ENCODE measurements at places on chromosomes 16 and 17.

DNA sequence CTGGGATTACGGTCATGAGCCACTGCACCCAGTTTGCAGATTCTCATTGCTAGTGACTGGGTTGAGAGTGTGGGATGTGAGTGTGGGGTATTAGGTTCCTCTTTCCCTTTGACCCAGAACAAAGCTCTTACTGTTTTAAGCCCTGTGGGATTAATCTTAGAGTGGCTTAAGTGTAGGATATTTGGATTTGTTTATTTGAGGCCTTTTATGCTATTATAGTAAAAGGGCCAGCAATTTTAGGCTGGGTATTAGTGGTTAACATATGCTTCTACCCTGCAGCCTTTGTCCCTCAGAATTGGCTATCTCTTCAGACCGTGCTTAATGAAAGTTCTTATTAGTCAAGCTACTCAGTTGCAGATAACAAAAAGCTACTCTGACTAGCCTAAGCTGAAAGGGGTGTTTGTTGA is 3.2 kb downstream of the SGF29 start:
- DNase-seq: no peak

DNA sequence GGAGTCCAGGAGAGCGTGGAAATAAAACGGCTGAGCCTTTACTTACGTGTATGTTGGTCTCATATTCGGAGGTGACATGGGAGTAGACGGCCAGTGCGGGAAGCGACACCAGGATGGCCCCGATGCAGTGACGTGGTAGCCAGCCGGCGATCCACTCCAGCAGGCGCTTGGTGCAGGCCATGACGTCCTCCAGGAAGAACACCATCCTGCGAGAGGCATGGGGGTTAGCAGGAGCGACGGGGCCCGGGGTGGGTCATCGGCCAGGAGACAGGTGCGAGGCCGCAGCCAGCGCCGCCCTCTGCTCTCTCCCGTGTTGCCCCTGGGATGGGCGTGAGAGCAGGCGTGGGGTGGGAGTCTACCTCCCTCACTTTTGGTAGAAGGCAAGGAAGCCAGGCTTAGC is 98.6 kb upstream of the CREBBP start:
- DNase-seq: no peak

DNA sequence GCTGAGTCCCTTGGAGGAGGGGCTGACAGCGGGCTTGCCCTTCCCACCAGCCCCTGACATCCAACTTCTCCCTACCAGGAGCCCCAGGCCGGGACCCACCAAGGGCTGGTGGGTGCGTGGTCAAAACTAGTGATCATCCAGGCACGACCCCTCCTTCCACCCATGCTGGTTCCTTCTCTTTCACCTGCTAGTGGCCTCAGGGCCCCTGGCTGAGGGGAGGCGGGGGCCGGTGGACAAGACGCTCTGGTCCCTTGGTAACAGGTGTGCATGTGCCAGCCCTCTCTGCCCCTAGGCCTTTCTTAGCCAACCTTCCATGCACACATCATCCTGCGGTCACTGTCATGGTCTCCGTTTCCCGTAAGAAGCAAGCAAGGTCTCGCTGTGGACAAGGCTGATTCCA is 8.4 kb downstream of the ZNF213 start:
- DNase-seq: no peak

- DNase-seq: peak; percentile 62
Measured at GRCh38 chr17:37701496-37701898, 43.4 kb downstream of the HNF1B start.

- no peak for DNase-seq
Measured at GRCh38 chr17:2947996-2948550, 115.3 kb downstream of the OR1D5 start.

- DNase-seq: no peak
Measured at GRCh38 chr17:44464037-44464436, 39.2 kb downstream of the GPATCH8 start.

DNA sequence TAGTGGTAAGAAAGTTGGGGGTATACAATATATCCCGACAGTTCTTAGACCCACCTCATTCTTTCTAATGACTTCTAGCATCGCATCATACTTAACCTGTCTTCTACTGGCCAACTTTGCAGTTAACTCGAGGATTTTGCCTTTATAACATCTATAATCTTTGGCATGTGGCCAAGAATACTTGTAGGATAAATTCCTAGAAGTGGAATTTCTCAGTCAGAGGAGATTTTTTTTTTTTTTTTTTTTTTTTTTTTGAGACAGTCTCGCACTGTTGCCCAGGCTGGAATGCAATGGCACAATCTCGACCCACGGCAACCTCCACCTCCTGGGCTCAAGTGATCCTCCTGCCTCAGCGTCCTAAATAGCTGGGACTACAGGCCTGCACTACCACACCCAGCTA is 253.5 kb downstream of the MRTFB start:
- no peak for DNase-seq

GRCh38 chr17:59327981-59328290 is 3.5 kb upstream of the YPEL2 start:
- DNase-seq: no peak

DNA sequence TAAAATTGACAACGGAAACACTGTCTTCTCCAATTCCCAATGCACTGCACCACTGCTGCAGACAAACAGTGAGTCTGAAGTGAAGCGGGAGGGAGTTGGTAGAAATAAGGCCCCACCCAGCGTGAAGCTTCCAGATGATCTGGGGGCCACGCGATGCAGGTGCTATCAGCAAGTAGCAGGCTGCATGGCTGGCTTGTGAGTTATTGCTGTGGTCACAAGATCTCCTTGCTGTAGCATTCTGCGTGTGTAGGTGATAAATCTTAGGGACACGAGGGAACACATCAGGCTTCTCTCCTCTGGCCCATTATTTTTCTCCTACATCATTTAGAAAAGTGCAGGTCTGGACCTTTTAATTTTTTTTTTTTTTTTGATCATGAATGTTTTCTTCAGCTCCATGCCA is 407.6 kb downstream of the TMEM114 start:
- DNase-seq: peak; percentile 75

GRCh38 chr17:81298325-81298990 is 3.4 kb upstream of the SLC38A10 start:
- DNase-seq: no peak

DNA sequence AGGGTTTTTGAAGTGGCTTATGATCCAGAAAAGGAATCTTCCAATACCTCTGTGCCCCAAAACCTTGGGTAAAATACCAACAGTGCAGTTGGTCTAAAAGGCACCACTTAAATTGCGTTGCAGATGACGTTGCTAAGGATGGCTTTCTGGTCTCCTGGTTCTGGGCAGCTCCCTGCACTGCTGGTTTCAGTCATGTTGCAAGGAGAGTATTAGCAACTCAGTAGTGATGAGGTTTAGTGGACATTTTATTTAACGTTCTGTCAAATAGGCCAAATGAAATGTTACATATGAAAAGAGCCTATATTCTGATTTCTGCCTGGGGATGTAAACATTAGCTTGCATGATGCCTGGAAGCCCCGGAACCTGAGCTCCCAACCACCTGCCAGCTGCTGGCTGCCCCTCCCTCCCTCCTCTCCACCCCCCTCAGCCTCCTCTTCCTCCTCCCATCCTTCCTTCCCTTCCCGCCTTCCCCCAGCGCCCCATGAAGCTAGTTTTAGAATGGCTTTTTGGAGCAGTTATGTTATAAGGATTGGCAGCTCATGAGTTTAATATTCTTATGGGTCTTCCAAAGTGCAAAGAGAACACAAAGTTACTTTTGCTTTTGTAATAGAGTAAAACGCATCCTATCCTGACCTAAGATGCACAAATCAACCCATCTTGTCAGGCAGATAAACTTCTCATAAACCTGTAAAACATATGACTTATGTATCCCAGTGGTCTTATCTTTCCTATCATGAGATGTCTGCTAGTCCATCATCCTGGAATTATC is 20.7 kb downstream of the CD7 start:
- no peak for DNase-seq

DNA sequence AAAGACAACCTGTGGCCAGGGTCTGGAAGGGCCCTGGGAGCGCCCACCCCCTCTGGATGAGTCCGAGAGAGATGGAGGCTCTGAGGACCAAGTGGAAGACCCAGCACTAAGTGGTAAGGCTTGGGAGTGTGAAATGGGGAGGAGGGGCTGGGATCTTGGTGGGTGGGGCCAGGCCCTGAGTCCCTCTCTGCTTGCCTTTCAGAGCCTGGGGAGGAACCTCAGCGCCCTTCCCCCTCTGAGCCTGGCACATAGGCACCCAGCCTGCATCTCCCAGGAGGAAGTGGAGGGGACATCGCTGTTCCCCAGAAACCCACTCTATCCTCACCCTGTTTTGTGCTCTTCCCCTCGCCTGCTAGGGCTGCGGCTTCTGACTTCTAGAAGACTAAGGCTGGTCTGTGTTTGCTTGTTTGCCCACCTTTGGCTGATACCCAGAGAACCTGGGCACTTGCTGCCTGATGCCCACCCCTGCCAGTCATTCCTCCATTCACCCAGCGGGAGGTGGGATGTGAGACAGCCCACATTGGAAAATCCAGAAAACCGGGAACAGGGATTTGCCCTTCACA is 1.2 kb upstream of the STARD3 start:
- no peak for DNase-seq

DNA sequence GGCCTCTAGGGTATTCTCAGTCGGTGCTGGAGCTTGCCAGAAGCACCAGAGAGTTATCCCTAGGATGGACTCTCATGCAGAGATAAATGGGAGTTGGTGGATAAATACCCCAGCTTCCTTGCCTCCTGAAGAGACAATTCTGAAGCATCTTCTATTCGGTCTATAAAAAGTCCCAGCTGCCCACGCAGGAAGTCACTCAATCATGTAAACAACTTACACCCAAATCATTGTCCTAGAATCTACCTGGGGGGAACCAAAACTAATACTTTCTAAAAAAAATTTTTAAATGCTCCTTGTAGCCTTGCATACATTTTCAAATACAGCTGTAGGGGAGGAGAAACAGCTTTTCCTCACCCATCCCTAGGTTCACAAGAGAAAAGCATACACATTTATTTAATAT is 66.6 kb upstream of the ELAC2 start:
- DNase-seq: no peak

- no peak for DNase-seq
Measured at GRCh38 chr17:17871913-17872312, 35.1 kb upstream of the SREBF1 start.

- DNase-seq: no peak
Measured at GRCh38 chr17:21198411-21198810, 15.6 kb downstream of the TMEM11 start.

DNA sequence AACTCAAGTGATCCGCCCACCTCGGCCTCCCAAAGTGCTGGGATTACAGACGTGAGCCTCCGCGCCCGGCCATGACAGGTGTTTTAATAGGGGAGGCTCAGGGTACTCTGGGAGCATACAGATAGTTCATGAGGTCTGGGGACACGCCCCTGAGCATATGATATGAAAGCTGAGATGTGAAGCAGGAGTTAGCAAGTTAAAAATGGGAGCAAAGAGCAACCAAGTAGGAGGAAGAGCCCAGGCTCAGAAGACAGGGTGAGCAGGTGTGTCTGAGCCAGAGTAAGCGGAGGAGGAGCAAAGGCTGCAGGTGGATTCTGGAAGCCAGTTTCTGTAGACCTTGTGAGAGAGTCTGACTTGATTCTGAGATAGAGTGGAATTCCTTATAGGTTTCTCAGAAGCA is 103.6 kb downstream of the DNAH9 start:
- no peak for DNase-seq

DNA sequence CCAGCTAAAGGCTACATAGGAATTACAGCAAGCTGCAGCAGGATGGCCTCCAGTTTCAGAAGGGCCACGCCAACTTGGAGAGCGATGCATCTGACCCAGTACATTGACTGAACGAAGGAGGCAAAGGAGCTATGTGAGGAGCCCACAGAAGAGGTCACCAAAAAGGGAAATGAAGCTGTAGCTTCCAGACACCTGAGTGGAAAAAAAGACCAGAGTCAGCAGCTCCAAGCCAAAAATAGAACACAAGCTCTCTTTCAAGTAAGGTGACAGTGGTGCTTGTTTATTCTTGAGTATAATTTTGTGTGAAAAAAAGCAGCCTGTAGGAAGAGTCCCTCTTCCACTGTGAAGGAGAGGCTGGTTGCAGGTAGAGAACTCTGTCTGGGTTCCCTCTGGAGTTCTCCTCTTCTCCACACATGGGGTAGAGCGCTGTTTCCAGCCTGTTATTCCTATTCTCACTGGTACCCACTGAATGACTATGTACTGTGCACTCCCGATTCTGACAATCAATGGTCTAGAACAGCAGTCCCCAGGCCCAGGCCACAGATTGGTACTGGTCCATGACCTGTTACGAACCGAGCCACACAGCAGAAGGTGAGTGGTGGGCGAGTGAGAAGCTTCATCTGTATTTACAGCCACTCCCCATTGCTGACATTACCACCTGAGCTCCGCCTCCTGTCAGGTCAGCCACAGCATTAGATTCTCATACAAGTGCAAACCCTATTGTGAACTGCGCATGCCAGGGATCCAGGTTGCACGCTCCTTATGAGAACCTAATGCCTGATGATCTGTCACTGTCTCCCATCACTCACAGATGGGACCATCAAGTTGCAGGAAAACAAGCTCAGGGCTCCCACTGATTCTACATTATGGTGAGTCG is 15.1 kb downstream of the CCL4 start:
- DNase-seq: no peak

DNA sequence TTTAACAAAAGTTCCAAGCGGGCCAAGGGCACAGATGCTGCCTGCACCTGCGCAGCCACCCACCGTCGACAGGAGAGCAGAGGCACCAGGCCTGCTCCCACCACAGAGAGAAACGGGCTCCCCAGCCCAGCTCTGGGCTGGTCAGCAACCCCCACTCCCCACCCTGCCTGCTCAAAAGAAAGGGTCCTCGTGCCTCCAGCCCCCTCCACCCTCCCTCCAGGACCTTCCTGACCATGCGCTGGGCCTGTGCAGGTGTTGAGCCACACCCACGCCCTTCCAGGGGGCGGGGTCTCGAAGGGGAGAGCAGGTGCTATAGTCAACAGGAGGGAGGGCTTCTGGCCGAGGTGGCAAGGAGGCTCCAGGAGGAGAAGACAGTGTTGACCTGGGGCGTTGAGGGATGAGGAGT is 25.3 kb downstream of the ZNF778 start:
- no peak for DNase-seq

- DNase-seq: peak; percentile 35
Measured at GRCh38 chr16:28974007-28974436, 556 bp upstream of the SPNS1 start.

DNA sequence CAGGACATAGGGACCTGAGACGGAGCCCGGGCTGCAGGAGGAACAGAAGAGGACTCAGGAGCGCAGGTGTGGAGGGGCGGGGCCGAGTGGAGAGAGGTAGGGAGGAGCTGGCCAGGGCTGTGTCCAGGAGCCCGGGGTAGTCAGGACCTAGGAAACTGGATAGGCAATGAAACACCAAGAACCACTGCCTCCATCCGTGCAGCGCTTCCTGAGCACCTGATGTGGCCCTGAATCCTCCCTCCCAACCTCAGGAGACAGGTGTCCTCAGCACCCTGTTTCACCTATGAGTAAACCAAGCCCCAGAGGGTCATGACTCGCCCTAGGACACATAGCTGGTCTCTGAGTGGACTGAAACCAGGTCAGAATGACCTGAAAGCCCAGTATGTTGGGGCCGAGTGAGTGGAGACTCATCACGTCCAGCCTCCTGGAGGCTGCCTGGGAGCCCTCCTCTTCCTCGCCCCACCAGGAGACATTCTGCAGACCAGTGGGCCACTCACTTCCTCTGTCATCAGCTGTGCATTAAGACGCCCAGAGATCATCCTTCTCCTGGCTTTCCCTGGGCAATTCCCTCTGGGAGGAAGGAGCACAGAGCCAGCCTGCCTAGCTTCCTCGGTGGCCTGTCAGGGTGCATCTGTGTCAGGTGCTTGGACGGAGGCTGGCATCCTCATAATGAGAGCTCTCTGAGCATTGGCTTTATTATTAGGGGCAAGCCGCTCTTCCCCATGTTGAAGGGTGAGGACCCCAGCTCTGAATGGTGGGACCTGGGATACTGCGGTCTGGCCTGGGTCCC is 72.8 kb downstream of the SCNN1B start:
- DNase-seq: no peak

- no peak for DNase-seq
Measured at GRCh38 chr17:14731591-14731990, 430.7 kb downstream of the HS3ST3B1 start.

Data from hematopoietic multipotent progenitor cell treated with erythropoietin and hydrocortisone succinate and interleukin-3 and kit ligand, for 15 days (in vitro differentiated cells).